Inflammatory macrophage treated with lipopolysaccharide for 4 hours (primary cell): ENCODE measurements at places on chromosomes 3 and 15.

DNA sequence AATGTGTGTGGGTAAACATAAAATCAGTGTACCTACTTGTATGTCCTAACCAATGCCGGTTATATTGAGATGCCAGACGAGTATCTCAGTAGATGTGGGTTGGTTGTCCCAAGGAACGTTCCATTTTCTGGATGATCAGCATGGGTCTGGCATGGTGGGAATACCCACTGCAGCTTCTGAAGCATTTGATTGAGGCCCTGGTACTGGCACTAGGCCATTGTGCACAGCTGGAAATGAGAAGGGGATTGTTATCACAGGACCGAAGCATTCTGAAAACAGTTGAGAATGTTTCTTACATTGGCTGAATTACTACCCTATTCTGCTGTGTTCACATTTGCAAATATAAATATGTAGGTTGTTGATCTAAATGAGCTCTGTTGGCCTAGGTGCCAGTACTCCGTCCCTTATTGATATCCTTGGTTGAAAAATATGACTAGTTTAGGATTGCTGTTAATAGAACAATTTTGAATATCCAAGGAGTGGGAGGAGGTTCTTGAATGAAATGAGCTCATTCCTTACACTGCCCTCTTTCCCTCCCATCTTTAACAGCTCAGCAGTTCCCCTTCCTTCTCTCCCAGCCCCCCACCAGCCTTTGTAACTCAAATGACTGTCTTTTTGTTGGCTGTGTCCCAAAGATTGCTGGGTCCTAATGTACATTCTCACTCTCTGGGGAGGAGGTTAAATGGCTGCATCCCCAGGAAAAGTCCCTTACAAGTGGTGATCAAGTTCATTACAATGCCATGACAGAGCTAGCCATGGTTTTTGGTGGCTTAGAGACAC, 293.3 kb upstream of the TPM1 start:
- DNase-seq: no peak

GRCh38 chr3:170605490-170605889, 19.6 kb upstream of the SLC7A14 start:
- no peak for DNase-seq

GRCh38 chr3:126557761-126558160, 971 bp downstream of the C3orf22 start:
- DNase-seq: no peak

- DNase-seq: no peak
These were observed 5.9 kb upstream of the POLG start for GRCh38 chr15:89340573-89340972.

- peak; percentile 36 for DNase-seq
These were observed 394.5 kb upstream of the RARB start for GRCh38 chr3:25033407-25034029.

DNA sequence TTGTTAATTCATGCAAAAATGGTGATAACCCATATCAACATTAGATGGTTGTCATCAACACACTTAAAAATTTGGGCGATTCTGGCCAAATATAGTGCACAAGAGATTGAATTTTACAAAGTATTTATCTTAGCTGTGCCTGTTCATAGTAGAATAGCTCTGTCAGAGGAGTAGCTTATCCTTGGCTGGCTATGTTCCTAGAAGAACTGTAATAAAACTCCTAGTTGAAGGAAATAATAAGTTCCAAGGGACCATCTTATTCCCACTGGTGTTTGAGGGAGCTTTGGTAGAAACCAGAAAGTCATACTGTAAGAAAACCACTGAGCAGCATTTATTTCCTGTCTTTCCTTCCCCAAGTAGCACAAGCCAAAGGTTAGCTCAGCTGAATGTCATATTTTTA, 201.8 kb downstream of the GRM7 start:
- DNase-seq: no peak

DNA sequence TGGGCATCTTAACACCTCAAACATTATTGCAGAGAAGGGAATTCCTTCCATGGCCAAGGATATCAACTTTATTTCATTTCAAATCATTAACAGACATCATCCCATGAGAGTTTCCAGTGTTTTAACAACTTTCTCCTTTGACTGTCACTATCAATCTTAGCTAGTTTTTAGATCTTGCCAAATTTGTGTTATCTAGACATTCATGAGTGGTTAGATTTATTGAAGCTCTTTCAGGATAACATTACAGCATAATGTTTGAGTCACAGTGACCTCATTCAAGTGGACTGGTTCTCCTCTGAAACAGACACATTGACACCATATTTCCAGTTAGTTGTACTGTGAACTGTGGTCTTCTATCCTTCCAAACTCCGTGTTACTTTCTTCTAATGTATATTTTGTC, 8.6 kb upstream of the TNFAIP8L3 start:
- no peak for DNase-seq

DNA sequence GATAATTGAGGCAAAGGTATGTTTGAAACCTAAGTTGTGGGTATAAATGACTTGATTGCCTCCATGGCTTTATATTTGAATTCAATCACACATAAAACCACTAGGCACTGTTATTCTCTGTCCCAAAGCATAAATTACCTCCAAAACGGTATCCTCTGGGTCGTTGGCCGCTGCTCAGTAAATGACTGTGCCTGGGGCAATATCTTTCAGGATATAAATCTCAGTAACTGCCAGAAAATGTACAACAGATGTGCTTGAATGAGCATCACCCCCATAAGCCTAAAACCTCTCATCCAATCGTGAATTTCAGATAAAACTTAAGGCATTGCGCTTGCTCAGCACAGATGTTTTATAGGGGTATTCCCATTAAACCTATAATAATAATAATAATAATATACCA, 19.0 kb upstream of the C3orf49 start:
- DNase-seq: no peak

DNA sequence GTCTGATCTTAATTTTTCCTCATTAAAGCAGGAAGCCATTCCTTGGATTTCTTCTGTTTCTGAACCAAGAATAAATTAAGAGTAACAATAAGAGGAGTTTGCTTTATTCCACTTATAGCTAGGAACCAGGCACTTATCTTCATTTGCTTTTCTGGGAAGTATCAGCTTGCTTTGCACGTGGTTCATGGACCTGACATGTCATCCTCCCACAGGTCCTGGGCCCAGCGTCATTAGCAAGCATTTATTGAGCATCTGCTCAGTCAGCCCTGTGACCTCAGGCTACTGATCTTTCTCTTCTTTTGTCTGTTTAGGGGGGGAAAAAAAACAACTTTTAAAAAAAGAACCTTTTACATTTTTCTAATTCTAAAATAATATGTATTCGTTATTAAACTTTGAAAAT, 34.7 kb upstream of the CRTC3 start:
- DNase-seq: peak; percentile 31
